ENCODE measurements at places on chromosomes 5 and 9.
A peak's percentile ranks its signal among the peaks of the same experiment; 100 is the strongest.

DNA sequence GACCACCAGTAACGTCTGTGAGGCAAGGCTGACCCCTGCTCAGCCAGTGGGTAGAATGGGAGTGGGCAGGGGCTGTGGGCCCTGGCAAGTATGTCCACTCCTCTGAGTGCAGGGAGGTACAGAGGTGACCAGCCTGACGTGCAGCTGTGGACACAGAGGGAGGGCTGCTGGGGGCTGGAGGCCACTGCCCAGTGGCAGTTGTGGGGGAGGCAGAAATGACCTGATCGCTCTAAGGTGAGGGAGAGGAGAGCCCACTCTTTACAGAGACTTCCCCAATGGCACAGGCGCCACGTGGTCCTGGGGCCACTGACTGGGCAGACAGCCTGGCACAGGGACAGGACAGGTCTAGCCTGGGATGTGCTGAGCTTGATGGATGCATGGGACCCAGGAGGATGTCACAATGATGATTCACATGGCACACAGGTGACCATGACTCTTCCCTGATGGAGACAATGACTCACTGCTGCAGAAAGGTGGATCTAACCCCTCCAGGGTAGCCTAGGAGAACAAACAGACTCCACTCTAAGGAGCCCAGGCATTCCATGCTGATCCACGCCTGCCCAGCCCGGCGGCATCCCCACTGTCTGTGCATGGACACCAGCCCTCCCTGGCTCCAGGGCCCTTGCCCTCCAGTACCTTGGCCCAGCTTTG is 7.7 kb downstream of the LPCAT1 start:
- DNase-seq, result peak; percentile 3

DNA sequence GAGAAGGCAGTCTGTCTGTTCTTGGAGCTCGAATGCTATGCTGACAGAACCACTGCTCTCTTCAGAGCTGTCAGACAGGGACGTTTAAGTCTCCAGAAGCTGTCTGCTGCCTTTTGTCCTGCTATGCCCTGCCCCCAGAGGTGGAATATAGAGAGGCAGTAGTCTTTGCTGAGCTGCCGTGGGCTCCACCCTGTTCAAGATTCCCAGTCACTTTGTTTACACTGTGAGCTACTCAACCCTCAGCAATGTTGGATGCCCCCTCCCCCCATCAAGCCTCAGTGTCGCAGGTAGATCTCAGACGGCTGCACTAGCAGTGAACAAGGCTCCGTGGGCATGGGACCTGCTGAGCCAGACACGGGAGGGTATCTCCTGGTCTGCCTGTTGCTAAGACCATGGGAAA is 344.2 kb downstream of the TMEM161B start:
- no peak for DNase-seq

GRCh38 chr5:176716320-176716719 is 69.0 kb downstream of the TSPAN17 start:
- no peak for DNase-seq

DNA sequence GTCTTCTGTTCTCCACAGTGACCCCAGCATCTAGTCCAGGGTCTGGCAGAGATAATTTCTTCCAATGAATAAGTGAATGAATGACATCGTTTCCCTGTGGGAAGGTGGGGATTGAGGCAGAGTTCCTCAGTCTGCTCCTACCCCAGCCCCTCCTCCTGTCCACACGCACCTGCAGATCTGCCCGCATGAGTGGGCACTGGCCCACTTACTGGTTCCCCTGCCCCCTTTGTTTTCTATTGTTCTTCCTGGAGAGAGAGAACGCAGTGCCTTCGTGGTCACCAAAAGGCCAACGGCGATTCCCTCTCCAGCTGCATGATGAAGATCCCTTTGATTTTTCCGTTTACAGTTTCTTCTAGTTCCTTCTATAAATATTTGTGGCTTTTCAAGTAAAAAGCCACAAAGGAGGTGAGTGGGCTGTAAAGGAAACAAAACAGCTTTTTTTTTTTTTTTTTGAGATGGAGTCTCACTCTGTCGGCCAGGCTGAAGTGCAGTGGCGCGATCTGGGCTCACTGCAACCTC is 5.8 kb upstream of the FPGS start:
- no peak for DNase-seq

DNA sequence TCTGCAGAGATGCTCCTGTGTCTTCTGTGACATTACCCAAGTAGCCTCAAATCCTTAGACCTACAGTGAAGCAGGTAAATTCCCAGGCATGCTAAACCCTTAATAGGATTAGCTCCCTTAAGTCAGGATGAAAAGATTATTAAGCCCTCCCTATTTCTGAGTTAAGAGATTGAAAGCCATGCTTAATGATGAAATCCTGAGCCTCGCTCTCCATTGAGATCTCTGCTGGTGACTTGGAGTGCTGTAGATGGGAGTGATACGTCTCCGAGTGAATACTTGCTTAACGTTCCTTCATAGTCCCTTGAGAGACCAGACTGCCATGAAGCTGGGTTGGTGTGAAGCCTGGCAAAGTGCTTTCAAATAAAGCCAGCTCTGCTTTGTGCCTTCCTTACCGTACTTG is 34.2 kb downstream of the AOPEP start:
- no peak for DNase-seq

DNA sequence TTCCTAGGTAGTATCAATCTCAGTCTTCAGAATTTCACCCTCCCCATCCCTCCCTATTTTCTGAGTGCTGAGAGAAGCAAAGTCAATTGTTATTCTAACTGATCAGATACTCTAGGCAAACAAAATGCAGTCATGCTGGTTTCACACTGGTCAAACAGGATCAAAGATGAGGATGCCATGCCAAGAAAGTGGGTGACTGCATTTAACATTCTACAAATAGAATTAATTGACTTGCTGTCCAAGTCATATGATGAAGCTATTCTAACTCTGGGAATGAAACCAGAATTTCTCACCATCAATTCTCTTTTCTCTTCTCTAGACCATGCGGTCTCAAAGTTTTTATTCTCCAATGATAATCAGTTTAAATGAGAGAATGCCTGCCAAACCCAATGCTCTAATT is 112.5 kb downstream of the CTNND2 start:
- no peak for DNase-seq

- no peak for DNase-seq
These were observed 2.1 kb downstream of the CHSY3 start for GRCh38 chr5:129906177-129906887.

GRCh38 chr5:89545076-89545475 is 662.1 kb upstream of the MEF2C start:
- no peak for DNase-seq

DNA sequence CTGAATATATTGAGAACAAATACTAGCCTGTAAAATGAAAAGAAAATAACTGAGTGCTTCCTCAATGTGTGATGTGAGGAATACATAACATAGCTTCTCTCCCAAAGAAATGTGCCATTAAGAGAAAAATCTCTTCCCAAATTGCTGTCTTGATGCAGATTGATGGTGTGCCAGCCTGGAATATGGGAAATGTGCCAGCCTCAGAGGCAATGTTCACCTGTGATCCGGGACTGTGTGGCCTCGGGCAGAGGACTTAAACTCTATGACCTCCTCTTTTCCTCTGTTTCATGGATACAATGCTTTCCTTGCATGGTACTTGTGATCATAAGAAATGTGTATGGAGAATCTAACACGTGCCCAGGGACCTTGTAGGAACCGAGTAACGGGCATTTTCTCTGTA is 370.9 kb downstream of the DIRAS2 start:
- DNase-seq, result no peak

DNA sequence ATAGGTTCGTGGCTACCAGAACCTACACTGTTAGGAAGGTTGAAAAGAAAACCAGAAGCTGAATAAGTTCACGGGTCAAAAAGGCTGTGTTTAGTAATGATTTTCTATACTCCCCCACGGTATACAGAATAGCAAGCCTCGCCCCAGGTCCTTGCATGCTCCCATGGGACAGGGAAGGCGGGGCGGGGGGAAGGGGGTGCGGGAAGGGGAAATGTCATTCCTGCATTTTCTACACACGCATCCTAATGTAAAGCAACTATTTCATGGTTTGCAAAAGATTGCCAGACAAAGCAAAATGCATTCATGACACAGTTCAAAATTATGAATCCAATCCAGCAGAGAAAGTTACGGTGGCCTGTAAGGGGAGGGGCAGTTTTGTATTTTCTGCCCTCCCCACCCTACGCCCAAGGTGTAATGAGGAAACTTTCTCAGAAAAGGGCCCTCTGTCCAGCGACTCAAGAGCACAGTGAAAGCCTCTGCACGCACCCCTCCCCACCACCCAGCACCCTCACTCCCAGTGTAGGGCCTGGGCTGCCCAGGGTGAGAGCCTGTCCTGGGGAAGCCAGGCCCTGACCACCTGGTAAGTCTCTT is 105.2 kb downstream of the ROR2 start:
- no peak for DNase-seq

- DNase-seq, result peak; percentile 36
These were observed 313.8 kb downstream of the ENC1 start for GRCh38 chr5:74326571-74327338.

- no peak for DNase-seq
These were observed 21.4 kb downstream of the MEGF10 start for GRCh38 chr5:127311781-127312525.

DNA sequence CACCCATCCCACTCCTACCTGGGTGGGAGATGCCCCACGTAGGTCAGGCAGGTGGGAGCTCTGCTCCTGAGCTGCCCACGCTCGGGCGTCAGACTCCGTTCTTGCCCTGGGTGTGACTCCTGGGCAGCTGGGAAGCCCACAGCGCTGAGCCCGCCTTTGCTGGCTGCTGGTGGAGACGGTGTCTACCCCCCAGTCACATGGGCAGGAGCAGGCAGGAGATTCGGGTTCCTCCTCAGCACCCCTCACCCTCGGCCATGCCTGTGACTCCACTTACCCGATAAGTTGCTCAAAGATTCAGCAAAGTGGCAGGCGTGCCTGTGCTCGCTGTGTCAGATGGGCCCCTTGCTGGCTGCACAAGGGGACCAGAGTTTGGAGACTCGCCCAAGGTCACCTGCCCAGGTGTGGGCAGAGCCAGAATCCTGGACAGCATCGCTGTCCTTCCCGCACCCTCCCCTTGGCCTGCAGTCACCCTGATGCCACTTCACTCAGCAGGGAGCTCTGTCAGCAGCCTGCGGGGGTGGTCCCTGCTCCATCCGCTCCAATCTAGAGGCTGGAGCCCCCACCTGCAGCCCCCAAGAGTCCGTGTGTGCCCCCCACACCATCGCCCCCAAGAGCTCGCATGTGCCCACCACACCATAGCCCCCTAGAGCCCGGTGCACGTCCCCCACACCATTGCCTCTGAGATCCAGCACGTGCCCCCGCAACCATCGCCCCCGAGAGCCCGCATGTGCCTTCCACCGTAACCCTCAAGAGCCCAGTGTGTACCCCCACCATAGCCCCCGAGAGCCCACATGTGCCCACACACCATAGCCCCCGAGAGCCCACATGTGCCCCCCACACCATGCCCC is 4.2 kb downstream of the LCN1 start:
- no peak for DNase-seq

Measured in activated gamma-delta T cell treated with Interleukin-2 at 50 U/mL for 16 hours (primary cell).